ENCODE measurements at places on chromosomes 12 and 14. TPM values are rescaled to one million over a fixed set of nuclear protein-coding genes. Genes with fewer than 3 reads are reported as not detected.

ATG14 gene
- 5.0 TPM for total RNA-seq

DNA sequence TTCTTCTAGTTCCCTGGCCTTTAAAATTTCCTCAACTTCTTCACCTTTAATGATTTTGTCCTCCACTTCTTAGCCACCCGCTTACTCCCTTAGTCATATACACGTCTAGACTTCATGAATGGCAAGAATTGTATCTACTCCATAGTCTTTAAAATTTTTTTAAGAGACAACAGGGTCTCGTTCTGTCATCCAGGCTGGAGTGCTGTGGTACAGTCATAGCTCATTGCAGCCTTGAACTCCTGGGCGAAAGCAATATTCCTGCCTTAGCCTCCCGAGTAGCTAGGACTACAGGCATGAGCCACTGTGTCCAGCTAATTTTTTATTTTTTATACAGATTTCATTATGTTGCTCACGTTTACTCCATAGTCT is 47.9 kb downstream of the BBS10 start:
- no peak overlapping the region for H3K4me3 ChIP-seq
- H3K27ac ChIP-seq: no peak overlapping the region
- peaks cover 3% of the 10 kb centered on the region for H3K27me3 ChIP-seq

TSPAN11 gene
- total RNA-seq: not detected

PROX2 gene
- 0.33 TPM for total RNA-seq

GRCh38 chr12:111242184-111242583 is 126.7 kb downstream of the PHETA1 start:
- no peaks in the 10 kb centered on the region for H3K36me3 ChIP-seq
- no peaks in the 10 kb centered on the region for H3K4me1 ChIP-seq
- H3K4me3 ChIP-seq: no peak overlapping the region

BDKRB1 gene
- not detected for total RNA-seq

All from activated CD4-positive, alpha-beta memory T cell treated with anti-CD3 and anti-CD28 coated beads for 36 hours (primary cell).